CD4-positive, alpha-beta memory T cell (primary cell): ENCODE measurements at places on chromosomes 6 and 20. TPM values are rescaled to one million over a fixed set of nuclear protein-coding genes. Genes with fewer than 3 reads are reported as not detected.

Gene PLCB4
- total RNA-seq: not detected

DNA sequence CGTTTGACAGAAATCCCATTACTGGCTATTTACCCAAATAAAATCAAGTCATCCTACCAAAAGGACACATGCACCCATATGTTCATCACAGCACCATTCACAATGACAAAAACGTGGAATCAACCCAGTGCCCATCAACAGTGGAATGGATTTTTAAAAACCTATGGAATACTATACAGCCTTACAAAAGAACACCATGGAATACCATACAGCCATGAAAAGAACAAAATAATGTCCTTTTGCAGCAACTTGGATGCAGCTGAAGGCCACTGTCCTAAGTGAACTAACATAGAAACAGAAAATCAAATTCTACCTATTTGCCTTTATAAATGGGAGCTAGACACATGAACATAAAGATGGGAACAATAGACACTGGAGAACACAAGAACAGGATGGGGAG, 17.4 kb upstream of the IPCEF1 start:
- DNase-seq: no peak

Gene GNMT
- total RNA-seq: 1.1 TPM

DNA sequence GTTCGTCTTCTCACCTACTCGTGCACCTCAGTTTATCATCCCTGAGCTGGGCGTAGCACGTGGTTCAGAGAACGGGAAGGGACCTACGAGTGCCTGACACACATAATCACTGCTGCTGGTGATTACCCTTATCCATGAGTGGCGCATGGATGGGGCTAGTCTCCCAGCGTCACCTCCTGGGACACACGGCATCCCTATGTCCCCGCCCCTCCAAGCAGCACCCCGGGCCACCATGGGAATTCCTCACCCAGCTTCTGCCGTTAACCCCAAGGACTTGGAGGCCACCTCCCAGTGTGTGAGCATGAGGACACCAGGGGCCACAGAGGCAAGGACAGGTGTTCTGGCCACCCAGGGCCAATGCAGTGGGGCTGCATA, 9.8 kb downstream of the CHRNA4 start:
- no peak for DNase-seq

GRCh38 chr6:150207931-150208570, 65.2 kb downstream of the PPP1R14C start:
- DNase-seq: no peak

- no peak for DNase-seq
Measured at GRCh38 chr6:93136111-93136510, 283.2 kb downstream of the EPHA7 start.

DNA sequence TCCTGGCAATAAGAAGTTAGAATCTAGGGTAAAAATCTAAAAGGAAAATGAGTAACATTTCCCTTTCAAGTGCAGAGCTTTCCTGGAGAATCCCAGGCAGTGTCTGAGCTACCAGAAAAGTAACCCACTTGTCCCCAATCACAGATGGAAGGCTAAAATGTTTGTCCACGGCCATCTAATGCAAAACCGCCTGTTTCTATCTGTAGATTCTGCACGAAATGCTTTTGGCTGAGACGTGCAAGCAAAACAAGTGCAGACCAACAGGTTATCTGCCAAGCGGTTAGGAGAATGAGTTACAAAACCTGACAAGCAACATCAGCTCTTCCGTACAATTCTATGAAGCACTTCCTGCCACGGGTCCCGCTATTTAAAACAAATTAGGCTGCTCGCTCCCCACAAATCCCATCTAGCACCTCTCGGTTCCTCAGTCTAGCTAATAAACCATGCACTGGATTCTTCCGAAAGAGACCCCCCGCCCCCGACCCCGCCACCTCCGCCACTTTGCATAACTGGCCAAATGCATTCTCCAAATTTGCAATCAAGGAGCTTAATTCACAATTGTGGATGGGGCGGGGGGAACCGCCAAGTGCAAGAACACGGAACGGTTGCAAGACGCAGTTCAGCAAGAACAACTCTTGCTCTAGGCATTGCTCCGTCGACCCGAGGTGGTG, 1.4 kb downstream of the ELOVL5 start:
- peak; percentile 59 for DNase-seq

- peak; percentile 22 for DNase-seq
Measured at GRCh38 chr6:31659649-31660380, 763 bp downstream of the C6orf47 start.

DNA sequence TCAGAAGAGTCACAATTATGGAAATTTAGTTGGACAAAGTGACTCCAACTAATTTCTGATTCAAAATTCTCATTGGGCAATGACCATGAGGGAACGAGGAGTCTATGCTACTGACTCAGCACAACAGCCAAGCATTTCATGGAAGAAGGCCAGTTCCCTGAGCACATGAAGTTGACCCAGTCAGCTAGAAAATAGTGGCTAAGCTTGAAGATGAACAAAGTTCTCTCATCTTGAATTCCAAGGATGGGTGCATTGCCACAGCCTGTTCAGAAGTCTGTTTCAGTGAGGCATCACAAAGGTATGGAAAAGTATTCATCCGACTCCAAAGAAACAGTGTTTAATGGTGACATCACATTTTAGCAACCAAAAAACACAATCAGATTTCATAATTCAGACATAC, 676.9 kb downstream of the HACE1 start:
- no peak for DNase-seq

Gene C6orf15
- not detected for total RNA-seq

GRCh38 chr6:92777146-92777740, 642.1 kb downstream of the EPHA7 start:
- DNase-seq: no peak

Gene B3GAT2
- total RNA-seq: not detected

DNA sequence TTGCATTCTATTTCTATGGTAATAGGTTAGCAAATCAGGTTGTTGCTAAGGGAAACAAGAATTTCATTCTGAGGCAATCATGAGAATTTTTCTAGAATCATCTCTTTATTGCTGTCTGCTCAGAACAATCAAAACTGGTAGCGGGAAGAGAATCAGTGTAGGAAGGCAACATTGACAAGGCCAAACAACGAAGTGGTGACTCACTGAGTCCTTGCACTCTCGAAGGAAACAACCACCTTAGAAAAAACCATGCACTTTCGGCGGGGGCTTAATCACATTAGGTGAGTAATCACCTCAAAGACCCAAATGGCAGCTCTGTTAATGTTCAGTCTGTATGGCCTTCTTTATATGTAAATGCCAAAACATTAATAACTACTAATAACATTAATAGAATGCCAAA, 78.8 kb upstream of the MAP7 start:
- no peak for DNase-seq

Gene NPBWR2
- total RNA-seq: not detected

- no peak for DNase-seq
Measured at GRCh38 chr20:13384132-13384531, 163.1 kb downstream of the ISM1 start.

Gene NRN1
- total RNA-seq: 0.49 TPM

Gene CD24
- not detected for total RNA-seq

GRCh38 chr6:34202329-34203201, 34.1 kb upstream of the HMGA1 start:
- no peak for DNase-seq

Gene ID4
- total RNA-seq: not detected

Gene FHL5
- total RNA-seq: not detected

DNA sequence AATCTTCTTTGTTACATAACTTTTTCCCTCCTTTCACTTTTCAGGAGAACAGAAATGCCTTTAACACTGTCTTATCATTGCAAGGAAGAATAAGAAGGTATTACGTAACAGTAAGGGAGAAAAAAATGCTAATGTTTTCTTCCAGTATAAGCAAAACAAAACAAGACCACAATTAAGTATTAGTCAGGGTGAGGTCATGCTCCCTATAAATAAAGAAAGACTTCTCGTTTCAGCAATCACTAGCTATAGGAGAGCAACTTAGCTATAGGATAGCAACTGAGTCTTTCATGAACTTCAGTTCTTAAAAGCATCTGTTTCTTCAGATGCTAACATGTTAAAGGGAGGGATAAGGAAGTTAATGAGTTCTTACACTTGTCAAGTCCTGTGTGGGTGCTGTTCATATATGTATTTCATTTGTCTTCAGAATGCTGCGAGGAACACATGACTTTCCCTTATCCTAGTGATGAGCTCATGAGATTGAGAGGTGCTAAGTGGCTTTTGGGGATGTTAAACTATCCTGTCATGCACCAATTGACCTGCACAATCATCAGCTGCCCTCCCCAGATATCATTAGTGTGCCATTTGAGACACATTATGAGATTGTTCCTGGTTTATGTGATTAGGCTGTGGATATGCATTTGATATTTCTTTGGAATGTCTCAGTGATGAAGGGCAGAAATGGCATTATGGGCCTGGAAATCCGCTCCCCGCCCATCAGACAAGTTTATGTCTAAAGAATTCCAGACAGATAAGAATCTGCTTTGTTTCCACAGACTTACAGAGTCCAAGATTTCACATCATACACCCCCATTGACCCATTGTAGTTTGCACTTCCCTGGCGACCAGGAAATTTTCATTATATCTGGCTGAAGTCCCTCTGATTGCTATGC, 37.5 kb downstream of the LAMA4 start:
- no peak for DNase-seq

GRCh38 chr6:4913705-4914419, 90.0 kb downstream of the RPP40 start:
- no peak for DNase-seq

- DNase-seq: no peak
Measured at GRCh38 chr6:135796643-135797305, 54.7 kb upstream of the PDE7B start.
